Hematopoietic multipotent progenitor cell (in vitro differentiated cells): ENCODE measurements at places on chromosomes 4 and X. TPM values are rescaled to one million over a fixed set of nuclear protein-coding genes. Genes with fewer than 3 reads are reported as not detected.

GRCh38 chrX:154751669-154752271, 893 bp upstream of the GAB3 start:
- no peak for DNase-seq

- no peak for DNase-seq
Observed at GRCh38 chrX:1598876-1599790, 7.7 kb downstream of the AKAP17A start.

- no peak for DNase-seq
Observed at GRCh38 chr4:72107456-72107855, 75.7 kb downstream of the NPFFR2 start.

DNA sequence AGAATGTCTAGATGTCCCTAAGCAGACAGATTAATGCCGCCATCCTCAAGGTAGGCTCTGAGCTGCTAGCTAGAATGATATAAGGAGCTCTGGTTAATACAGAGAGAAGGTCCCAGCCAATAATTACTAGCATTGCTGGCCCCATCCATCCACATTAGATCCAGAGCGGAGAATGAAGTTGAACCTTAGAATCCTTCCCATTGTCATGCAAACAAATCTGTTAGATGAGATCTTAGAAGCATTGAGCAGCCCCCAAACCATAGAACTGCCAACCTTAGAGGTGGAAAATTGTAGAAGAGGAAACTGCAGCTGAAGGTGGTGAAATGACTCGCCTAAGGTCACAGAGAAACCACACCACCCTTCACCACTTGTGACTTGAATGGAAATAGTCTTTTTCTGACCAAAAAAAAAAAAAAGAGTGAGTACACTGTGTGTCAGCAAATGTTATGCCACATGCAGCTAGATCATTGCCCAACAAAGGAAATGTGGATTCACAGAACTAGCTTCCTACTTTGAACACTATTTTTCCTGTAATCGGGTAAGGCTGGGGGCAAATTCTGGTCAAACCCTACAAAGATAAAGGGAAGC, 162.1 kb downstream of the SMIM20 start:
- DNase-seq = peak; percentile 23

- DNase-seq = no peak
Observed at GRCh38 chr4:102693861-102694260, 66.9 kb downstream of the MANBA start.

DNA sequence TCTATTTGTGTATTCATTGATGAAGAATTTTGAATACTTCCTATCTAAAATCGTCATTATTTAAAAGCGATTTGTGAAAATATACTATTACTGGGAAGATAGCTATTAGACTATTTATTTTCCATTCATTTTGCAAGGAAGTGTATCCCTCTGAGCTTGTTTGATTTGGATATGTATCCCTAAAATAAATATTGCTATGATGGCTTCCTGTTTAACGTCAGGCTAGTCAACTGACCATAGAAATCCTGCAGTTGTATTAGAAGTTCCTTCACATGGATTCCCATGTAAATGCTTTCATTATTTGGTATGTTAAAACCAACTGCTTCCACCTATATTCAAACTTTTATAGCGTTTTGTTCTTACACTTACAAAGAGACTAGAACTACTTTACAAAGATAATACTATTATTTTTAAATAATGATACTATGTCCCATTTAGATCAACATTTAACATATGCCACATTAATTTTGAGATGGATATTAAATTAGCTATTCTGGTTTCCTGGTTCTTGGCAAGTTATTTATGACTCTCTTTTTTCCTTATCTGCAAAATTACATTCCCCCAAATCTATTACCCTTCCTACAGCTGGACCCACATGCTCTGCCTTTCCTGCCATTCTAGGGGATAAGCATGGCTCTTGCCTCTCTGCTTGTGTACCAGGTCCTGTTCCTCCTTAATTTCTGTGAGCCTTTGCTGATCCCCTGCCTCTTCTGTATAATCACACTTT, 26.7 kb upstream of the PDE5A start:
- DNase-seq = no peak

DNA sequence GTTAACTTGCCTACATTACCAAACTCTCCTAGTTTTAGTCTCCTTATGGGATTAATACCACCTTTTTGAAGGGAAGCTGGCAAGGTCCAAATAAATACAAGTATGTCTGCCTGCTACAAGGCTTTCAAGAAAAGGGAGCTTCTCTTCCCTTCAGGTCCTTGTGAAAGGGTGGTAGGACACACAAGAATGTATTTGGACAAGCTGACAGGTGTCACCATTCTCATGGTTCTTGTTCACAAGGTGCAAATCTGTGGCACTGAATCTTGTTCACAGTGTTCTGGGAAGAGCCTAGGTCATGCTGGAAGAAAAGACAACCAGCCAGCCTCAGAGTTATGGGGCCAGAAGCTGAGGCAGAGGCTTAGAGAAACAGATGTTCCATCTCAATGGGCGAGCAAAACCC, 41.9 kb downstream of the GPC3 start:
- DNase-seq = no peak

DNA sequence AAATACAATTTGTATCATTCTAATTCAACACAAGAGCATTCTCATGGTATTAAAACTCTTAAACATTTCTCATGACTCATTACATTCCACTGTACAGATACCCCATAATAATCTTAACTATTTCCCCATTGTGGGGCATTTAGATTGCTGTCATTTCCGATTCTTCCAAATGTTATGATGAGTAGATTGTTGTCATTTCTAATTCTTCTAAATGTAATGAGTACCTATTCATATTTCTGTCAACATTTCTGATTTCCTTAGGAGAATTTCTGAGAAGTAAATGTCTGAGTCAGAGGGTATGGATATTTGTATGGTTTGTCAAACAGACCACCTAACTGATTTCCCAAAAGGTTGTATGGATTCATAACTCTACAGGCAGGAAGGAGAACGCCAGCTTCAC, 8.3 kb downstream of the S100G start:
- no peak for DNase-seq

GRCh38 chrX:154600759-154601374, 15.9 kb downstream of the CTAG1A start:
- DNase-seq = no peak

Gene BEX1
- total RNA-seq = 10.0 TPM

Gene FRAS1
- total RNA-seq = under 0.01 TPM

Gene MAGEA8
- total RNA-seq = not detected

Gene SAGE1
- 0.81 TPM for total RNA-seq

Gene NPNT
- total RNA-seq = not detected

Gene MCF2
- under 0.01 TPM for total RNA-seq

Gene GPR82
- not detected for total RNA-seq

Gene SPOCK3
- 4.6 TPM for total RNA-seq

Gene ZNF275
- 9.4 TPM for total RNA-seq

Gene SORBS2
- total RNA-seq = under 0.01 TPM
